ENCODE measurements at places on chromosomes 3 and 15.

DNA sequence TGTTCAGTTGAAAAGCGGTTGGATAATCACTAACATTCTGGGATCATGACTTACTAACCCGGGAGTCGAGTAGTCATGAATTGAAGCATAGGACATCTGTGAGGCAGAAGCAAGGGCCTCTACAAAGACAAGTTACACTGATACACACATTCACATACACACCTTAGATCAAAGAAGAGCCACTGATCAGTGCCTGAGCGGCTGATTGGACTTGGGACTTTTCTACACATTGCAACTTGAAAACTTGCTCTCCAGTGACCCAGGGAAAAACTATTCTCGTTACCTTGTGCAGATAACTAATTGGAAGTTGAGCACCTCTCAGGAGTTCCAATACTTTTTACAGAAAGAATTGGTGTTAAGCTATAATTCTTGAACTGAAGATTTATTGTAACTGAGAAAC lies 206.0 kb downstream of the CDIN1 start:
- no peak for DNase-seq

DNA sequence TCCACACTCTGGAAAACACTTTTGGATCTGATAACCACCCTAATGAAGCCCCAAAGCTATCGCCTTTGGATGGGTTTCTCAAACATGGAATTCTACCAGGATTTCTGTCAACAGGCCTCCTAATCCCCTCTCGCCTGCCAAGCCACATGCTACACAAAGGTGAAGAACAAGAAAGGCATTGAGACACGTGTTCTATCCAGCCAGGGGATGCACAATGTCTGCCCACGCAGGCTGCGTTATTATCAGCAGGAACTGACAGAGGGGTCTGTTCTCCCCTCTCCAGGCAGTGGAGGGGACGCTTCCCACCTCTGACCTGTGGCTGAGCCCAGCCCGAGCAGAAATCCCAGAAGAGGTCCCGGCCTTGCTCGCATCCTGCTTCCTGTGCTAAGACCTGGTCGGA lies 45.4 kb upstream of the THBS1 start:
- DNase-seq = no peak

GRCh38 chr15:78351539-78351938 lies 11.4 kb downstream of the CRABP1 start:
- no peak for DNase-seq

- no peak for DNase-seq
Observed at GRCh38 chr15:60297047-60297446, 100.7 kb downstream of the ANXA2 start.

- no peak for DNase-seq
Observed at GRCh38 chr15:52006702-52007340, 12.2 kb upstream of the MAPK6 start.

GRCh38 chr15:94395640-94396039 lies 164.3 kb downstream of the MCTP2 start:
- DNase-seq = no peak

DNA sequence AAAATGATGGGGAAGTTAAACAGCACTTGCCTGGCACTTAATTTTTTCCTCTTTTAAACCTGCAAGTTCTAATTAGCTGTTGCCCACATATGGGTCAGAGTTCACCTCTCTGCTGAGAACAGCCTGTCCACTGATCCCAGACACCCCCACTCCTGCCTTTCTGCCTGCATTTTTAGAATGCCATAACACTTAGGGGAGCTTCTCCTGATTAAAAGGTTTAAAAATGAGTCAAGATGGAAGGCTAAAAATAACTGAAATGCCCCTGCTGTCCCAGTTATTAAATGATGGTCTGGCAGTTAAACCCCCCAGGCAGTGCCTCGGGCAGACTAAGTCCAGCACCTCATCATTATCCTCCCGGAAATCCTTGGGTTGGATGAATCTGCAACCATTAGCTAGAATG lies 913.6 kb upstream of the ARPP21 start:
- no peak for DNase-seq

DNA sequence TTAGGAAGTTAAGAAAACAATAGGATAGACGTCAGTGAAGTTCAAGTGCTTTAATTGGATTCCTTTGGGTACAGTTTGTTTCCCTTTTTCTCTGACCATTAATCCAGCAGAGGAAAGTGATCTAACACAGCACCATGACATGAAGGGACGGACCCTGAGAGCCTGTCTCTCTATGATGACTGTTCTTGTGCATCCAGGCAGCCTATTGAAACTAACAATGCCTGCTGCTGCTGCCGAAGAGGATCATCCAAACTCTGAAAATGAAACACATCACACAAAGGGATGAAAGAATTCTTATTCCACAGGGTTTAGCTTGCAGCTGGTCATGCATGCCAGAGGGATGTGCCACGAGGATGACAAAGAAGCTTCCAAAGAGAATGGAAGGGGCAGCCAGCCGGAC lies 75.5 kb downstream of the ZBTB20 start:
- DNase-seq = no peak

DNA sequence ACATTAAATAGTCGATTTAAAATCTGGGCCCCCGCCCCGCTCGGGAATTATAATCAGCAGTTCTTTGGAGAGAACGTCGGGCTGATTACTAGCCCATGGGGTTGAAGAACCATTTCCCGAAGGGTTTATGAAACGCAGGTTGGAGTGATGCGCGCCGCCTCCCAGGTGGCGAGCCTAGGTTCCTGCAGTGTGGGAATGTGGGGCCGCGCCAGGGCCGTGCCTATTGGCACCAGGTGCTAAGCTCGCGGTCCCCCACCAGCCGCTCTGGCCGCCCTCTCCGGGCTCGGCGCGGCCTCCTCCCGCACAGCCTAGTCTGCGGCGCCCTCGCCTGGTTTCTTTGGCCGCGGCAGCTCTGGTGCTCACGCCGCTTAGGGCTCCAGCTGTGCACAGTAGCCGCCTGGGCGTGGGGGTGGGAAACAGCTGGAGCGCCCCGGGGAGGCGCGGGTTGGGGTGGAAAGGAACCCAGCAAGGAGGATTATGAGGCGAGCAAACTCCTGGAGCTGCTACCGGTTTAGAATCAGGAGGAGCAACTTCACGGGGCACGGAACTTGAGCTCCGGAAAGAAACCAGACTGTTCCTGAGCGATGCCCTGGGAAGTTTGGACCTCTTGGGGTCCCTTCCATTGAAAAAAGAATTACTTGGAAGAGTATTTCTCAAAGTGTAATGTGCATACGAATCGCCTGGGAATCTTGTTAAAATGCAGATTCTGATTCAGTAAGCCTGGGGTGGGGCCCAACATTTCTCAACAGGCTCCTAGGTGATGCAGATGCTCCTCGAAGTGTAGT lies 5.6 kb upstream of the MECOM start:
- DNase-seq = peak; percentile 63

GRCh38 chr3:184058029-184058428 lies 5.2 kb downstream of the HTR3C start:
- no peak for DNase-seq

DNA sequence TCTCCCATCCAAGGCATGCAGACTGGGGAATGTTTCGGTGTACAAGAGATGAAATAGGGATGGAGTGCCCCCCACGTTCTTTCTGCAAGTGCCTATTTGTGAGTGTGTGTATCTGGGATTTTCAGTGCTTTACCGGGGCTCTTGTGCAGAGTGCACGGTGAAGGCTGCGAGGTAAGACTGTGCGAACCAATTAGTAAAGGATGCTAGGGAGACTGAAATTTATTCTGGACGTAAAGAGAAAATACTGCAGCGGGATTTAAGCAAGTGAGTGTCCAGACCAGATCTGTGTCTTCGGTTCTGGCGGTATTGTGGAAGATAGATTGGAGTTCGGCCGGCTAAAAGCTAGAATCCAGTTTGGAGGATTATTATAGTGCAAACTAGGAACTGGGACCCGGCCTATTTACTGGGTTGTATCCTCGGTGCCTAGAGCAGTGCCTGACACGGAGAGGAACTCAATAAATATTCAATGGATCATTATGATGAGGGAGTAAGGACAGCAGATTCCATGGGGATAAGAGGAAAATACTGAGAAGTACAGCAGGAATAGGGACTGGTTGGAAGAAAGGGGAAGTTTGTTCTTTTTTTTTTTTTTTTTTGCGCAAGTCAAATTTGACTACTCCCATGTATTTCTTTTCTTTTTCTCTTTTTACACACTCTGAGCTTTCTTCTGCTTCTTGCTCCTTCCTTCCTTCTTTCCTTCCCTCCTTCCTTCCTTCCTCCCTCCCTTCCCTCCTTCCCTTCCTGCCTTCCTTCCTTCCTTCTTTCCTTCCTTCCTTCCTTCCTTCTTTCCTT lies 580 bp upstream of the MAGEF1 start:
- DNase-seq = no peak

- DNase-seq = no peak
Observed at GRCh38 chr3:146589899-146590508, 15.1 kb downstream of the PLSCR5 start.

- no peak for DNase-seq
Observed at GRCh38 chr15:86506401-86506800, 426.7 kb downstream of the AGBL1 start.

DNA sequence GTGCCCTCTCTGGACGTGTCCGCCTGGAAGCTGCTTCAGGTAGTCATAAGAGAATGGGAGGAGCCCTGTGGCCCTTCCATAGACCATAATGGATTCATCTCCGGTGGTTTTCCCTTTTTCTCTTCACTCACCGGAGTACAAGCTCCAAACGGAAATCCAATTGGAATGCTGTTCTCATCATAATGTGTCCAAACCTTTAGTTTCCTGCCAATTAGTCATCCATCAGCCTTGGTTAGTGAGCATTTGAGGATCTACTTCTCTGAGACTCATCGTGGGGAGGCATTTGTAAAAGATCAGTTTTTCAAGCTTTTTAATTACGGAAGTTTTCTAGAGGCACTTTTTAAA lies 34.9 kb downstream of the ABHD2 start:
- no peak for DNase-seq

GRCh38 chr3:51498876-51499738 lies 708 bp downstream of the DCAF1 start:
- DNase-seq = peak; percentile 88

DNA sequence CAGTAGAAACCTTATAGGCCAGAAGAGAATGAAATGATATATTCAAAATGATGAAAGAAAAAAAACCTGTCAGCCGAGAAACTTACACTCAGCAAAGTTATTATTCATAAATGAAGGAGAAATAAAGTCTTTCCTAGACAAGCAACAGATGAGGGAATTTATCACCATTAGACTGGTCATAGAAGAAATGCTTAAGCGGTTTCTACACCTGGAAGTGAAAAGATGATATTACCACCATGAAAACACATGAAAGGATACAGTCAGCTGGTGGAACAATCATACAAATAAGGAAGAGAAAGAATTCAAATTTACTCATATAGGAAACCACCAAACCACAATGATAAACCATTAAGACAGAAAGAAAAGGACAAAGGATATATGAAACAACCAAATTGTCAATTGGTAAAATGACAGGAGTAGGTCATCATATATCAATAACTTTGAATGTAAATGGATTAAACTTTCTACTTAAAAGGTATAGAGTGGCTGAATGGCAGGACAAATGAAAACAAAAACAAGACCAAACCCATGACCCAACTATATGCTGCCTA lies 29.9 kb upstream of the PRR23C start:
- DNase-seq = no peak

DNA sequence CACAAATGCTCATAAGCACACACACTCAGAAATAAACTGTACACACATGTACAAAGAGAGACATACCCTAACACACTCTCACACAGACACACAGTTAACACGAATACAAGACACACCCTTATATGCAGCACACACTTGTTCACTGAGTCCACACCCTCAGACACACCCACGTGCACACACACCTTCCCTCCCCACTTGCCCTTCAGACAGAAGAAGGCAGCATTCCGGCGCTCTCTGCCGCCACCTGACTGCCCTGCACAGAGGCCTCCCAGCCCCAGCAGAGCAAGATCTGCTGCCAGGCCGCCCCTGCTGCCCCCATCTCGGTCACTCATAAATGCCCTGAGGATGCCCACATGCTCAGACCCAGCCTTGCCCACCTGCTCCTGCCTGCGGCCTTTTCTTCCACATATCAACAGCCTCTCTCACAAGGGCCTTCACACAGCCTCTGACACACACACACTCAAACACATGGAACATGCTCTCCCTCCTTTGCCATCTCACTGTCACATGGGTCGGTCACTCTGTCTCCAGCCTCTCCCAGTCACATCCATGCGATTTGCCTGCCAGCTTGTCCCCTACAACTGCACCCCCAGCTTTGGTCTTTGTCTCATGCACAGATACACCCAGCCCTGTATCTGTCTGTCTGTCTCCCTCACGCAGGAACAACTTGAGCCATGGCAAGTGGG lies 71.1 kb downstream of the EPHB3 start:
- no peak for DNase-seq

- DNase-seq = no peak
Observed at GRCh38 chr3:8555113-8555661, 53.6 kb downstream of the LMCD1 start.

DNA sequence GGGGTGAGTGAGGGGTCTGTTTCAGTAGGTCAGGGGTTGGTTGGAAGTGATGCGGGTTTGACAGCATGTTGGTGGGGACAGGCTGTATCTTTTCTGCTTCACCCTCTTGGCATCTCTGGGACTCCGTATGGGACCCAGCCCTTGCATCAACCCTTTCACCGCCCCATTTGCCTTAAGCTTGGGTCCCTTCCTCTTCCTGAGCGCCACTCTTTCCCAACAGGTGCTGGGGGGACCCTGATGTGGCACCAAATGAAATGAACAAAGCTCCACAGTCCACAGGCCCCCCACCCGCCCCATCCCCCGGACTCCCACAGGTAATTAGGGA lies 1.1 kb downstream of the EIF4G1 start:
- no peak for DNase-seq

- DNase-seq = no peak
Observed at GRCh38 chr3:49161197-49161596, 4.9 kb downstream of the CCDC71 start.

- no peak for DNase-seq
Observed at GRCh38 chr3:152051501-152052404, 178.3 kb downstream of the SUCNR1 start.

GRCh38 chr15:90593499-90594158 lies 63.9 kb downstream of the CRTC3 start:
- no peak for DNase-seq

- no peak for DNase-seq
Observed at GRCh38 chr15:57728436-57728835, 21.9 kb downstream of the POLR2M start.

All from mesothelial cell of epicardium (in vitro differentiated cells).